ENCODE measurements at places on chromosomes 3 and 15. TPM values are rescaled to one million over a fixed set of nuclear protein-coding genes. Genes with fewer than 3 reads are reported as not detected.

The UBL7 gene
- 56.4 TPM for total RNA-seq

The EHD4 gene
- total RNA-seq = 27.1 TPM

The CCDC50 gene
- 100 TPM for total RNA-seq

The GABRA5 gene
- not detected for total RNA-seq

GRCh38 chr3:178100908-178101307 lies 435.3 kb upstream of the KCNMB2 start:
- no peak for DNase-seq

Measured in MCF 10A (cell line).